Effector CD4-positive, alpha-beta T cell (primary cell): ENCODE measurements at places on chromosomes 1 and 21.
A peak's percentile ranks its signal among the peaks of the same experiment; 100 is the strongest.

- no peak for DNase-seq
Measured at GRCh38 chr1:56575865-56576264, 3.5 kb downstream of the PLPP3 start.

- no peak for DNase-seq
Measured at GRCh38 chr1:12435639-12436344, 182.2 kb downstream of the DHRS3 start.

- no peak for DNase-seq
Measured at GRCh38 chr1:248127653-248128052, 17.3 kb upstream of the OR2M5 start.

DNA sequence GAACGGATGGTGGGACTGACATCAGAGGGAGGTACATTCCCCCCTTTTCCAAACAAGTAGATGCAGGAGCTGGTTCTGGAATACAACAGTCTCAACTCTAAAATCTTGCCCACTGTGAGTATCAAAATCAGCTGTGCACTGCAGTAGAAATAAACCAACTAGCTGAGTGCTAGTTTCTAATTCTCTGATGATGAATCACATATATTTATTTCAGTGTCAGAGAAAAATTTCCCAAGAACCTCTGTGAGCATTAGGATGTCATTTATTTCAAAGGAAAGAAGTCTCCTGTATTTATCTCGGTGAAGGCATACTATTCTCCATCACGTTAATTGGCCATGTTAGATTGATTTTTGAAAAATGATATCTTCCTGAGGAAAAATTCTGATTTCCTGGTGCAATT is 67.1 kb downstream of the LHX9 start:
- DNase-seq = no peak

- DNase-seq = peak; percentile 11
Measured at GRCh38 chr1:30911059-30911954, 2.7 kb upstream of the SDC3 start.
